ENCODE measurements at places on chromosomes 5 and 9.

GRCh38 chr5:151780348-151780747, 8.6 kb downstream of the G3BP1 start:
- no peak for DNase-seq

GRCh38 chr5:140111859-140112551, 1.9 kb upstream of the PURA start:
- DNase-seq = no peak

GRCh38 chr9:116501871-116502270, 185.2 kb upstream of the TRIM32 start:
- no peak for DNase-seq

GRCh38 chr9:34876096-34876495, 82.0 kb upstream of the PHF24 start:
- DNase-seq = no peak

DNA sequence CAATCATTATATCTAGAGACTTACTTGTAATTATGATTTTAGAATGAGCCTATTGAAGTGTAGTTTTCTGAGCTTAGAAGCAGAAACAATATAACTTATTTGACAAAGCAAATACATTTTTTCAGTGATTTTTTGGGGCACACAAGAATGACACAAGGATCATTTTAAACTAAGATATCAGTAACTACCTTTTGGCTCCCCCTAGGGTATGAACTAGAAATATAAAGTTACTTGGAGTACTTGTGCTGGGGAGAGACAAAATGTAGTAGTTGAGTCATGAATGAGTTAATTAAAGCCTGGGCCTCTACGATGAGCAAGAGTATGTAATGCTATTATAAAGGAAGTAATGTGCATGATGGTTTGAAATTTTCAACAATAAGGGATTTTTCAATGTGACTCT, 1244.1 kb upstream of the ACO1 start:
- peak; percentile 4 for DNase-seq

- peak; percentile 47 for DNase-seq
Measured at GRCh38 chr9:78030553-78031443, 813 bp downstream of the GNAQ start.

DNA sequence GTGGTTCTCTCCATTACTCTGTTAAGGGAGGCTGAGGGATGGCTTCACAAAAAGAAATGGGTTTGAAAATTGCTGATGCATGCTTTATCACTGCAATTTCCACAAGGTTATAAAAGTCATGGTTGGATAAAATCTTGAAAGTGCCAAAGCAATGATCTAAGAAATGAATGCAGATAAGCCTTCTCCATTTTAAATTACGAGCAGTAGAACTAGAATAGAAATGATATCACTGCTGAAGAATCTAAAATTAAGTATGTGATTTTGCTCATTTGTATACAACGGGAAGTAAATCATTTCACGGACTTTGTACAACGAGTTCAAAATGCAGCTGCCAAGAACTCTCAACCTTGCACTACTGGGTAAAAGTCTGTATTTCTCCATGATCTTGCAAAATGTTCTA, 299.0 kb downstream of the PRELID2 start:
- no peak for DNase-seq

- no peak for DNase-seq
Measured at GRCh38 chr5:173626505-173626820, 10.0 kb upstream of the BOD1 start.

DNA sequence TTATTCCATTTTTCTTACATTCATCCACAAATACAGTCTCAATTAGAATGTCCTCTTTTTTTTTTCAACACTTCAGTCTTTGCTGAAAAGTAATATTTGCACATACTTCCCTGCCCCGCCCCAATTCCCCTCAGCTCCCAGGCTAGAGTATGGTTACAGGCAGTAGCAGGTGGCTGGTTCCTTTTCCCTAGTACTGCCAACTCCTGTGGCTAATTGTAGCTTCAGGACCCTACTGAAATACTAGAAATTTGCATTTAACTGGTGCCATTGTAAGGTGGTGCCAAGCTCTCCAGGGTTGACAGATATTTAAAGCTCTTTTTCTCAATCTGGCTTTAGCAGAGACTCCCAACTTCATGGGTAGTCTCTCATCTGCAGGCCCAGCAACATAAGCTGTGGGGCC, 80.3 kb downstream of the FAM81B start:
- DNase-seq = no peak

DNA sequence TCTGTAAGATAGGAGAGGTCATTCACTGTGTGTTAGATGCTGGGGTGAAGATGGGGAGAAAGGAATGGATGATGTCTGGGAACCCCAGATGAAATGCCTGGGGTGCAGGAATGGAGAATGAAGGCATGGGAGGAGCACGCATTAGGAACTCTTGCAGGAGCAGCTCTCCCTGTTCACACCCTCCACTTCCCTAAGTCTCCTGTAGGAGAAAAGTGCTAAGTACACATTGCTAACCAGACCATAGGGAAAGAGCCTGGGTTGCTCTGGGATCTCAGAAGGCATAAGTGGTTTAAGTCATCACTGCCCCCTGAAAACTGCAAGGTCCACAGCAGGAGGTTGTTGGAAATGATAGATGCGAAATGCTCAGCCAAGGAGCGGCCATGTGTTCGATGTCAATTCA, 163.1 kb downstream of the SEC61B start:
- DNase-seq = peak; percentile 76

- DNase-seq = no peak
Measured at GRCh38 chr5:178271726-178272479, 39.3 kb upstream of the PHYKPL start.

DNA sequence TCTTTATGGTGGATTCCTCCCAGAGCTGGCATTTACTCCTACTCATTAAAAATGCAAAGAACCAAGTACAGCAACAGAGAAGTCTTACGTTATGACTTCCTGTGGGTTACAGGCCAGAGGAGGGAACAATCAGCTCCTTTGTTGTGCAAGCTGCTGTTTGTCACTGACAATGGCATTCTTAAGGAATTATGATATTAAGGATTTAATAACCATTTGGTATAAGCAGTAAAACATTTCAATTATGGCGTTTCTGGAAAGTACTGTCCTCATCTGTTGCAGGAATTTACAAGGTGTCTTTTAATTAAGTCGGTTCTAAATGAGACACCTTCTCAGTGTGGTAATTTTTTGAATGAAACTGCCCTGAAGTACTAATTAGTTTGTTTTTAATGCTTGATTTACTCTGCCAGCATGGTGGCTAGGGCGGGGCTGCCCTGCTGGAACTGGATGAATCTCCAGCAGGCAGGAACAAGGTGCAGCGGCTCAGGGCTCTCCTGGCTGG, 49.1 kb upstream of the VDAC1 start:
- no peak for DNase-seq

DNA sequence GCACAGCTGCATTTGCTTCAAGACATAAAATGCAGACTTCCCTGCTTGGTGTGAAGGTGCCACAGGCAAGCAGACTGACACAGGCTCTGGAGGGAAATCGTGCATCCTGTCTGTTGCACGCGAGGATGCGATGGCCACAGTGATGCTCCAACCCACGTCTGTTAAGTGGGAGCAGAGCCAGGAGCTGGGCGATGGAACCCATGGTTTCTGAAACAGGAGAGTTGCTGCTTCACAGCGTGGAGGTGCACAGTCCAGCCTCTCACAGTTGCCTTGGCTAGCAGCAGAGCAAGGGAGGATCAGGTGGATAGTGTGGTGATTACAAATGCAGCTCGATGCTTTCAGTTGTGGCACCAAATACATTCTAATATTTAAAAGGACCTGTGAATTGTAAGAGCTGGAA, 108.8 kb downstream of the TENT4A start:
- no peak for DNase-seq

DNA sequence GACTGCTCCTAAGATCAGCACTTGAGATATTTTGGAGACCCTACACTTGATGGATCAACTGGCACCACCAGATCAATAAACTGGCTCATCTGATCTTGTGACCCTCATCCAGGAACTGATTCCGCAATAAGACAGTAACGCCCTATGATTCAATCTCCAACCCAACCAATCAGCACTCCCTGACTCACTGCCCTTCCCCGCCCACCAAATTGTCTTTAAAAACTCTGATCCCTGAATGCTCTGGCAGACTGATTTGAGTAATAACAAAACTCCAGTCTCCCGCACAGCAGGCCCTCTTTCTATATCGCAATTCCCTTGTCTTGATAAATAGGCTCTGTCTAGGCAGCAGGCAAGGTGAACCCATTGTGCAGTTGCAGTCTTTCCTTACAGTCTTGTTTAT, 677.0 kb downstream of the LRRC70 start:
- no peak for DNase-seq

DNA sequence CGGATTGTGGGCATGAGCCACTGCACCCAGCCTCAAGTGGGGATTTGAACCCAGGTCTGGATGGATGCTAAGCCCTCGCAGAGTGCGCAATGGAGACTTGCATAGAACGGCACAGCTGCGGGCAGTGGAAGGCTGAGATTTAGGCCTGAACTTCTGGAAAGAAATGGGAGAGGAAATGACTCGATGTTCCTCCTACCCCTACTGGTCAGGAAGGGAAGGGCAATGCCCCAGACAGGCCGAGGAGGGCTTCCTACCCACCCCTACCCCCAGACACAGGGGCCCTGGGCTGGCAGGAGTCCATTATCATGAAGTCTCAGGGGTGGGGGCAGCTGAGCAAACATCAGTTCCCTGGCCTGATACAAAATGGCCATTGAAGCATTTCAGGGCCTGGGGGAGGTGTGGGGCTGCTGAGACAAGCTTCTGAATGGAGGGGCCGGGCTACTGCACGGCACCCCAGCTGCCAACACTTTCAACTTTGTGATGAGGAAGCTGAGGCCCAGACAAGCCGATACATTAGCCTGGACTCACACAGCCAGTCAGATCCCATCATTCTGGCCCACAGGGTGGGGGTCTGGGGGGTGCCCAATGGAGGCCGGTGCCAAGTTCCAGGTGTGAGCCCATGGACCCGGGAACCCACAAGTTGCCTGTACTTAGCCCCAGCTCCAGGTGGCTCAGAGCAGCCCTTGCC, 13.5 kb upstream of the WDR38 start:
- DNase-seq = peak; percentile 21

DNA sequence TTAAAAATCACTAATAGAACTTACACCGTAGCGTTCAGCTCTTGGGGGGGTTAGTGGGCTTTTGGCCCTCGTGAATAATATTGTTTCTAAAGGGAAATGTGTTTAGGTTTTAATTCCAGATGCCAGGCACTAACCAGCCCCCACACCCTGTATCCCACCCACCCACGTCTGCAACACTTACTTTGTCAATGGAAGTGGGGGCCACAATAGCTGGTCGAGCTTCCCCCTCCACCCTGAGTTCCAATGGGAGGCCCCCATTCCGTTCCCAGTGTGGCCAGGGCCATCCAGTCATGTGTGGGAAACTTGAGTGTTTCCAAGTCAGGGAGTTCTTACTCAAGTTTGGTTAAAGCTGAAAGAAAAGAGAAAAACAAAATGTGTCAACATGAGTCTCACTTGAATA, 271.4 kb downstream of the ENC1 start:
- no peak for DNase-seq

DNA sequence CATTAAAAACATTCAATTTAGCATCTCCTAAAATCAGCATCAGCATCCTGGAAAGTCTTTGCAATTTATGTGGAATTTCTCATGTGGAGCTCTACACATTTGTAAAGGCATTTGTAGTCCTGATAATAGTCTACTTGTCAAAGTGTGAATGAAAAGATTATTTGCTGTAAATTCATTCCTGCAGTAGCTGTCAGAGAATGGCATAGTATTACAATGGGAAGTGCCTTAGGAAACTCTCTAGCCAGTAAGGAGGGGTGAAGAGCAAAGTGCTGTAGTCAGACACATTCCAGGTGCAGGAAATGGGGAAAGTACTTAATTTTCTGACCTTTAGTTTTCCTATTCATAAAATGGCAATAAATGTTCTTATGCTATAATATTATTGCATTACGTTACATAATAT, 627.9 kb downstream of the KCTD16 start:
- no peak for DNase-seq

- no peak for DNase-seq
Measured at GRCh38 chr9:78438211-78438610, 141.3 kb downstream of the PSAT1 start.

DNA sequence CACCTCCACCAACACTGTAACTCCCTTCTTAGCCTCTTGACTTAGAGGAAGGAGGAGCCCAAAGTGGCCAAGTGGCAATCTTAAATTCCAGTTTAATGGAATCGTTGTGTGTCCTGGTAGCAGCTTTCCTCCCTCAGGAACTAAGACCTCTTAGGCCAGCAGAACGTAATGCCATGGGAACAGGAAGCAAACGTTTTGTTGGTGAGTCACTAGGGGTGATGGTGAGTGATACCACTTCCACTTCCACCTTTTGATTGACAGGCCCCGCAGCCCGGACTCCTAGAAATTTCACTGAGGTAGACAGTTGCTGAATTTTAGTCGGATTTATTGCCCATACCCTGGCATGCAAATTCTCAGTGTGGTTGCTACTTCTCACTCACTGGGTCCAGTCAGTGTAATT, 94.2 kb upstream of the FBN2 start:
- DNase-seq = no peak

DNA sequence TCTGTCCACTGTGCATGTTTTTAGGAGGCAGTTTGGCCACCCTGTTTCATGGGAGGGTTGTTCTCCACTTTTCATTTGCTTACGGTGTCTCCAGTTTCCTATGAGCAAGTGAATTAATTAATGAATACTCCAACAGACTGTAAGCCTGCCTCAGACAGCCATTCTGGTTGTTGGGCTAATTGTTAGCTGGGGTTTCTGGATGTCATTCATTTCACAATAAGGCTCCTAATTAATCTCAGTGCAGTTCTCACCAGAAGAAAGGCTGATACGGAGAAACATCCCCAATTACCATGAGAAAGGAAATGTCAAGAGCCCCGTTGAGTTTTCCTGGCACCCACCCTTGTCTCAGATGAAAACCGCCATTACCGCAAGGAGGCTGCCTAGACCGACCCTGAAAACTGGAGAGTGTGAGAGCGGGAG, 75.8 kb downstream of the MAP1B start:
- DNase-seq = no peak

- DNase-seq = peak; percentile 47
Measured at GRCh38 chr5:177362610-177363507, 5.1 kb downstream of the RGS14 start.

DNA sequence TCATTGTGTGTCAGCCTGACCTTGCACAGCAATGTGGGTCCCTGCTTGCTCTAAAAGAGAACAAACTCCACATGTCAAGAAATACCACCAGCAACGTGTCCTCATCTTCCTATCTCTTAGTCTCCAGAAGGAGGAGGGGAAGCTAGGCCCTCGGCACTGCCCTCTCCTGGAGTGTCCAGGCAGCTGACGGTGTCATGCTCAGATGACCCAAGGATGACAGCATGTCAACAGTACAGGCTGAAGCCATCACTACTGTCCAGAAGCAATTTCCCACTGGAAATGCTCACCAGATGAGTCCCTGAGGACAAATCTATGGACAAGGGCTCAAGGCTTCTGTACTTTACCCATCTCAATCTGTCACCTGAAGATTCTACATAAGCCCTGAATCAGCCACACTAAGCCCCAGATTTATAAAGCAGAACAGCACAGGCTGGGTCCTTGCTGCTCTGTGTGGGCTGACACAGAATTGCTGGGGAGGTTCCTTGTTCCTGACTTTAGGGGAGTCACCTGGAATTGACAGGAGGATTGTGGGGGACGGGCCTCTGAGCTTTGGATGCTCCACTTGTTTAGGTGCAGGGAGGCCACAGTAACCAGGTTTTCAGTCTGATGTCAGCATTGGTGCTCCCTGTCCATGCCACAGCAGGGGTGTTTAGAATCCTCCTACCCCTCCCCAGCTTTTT, 210.2 kb downstream of the DAB2IP start:
- DNase-seq = no peak
